ENCODE measurements at places on chromosomes 2 and 18.

GRCh38 chr18:79438898-79439627, 43.3 kb downstream of the NFATC1 start:
- no peak for DNase-seq

DNA sequence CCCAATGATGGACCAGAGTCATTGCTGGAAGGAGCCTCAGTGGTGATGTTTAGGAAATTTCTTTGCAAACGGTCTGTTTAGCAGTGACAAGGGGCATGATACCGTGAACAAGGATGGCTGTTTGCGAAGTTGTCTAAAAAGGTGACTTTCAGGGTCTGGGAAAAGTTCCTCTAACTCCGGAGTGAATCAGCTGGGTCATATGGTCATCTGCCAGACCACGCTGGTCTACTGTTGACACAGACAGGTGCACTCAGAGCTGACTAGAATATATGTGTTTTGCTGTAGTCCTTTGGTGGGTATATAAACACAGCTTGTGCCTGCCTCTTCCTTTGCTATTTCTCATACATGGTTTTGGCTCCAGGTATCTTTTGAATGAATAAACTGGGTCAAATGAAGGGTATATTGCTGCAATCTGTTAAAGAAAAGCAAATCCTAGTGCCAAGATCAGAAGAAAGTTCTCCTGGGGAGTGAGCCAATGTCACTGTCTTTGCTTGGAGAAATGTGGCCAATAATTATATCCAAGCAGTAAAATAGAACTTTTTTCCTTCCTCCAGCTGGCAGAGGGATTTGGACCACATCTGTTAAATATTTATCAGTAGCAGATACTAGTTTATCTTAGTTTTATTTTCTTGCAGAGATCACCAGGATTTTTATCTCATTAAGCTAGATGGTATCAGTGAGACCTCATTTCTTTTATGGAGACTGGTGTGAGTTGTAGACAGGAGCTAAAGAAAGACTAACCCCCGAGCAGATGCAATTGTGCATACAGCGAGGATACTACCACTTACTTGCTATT, 286.0 kb downstream of the TRIB2 start:
- DNase-seq: no peak

- DNase-seq: no peak
These were observed 17.8 kb upstream of the KCNK3 start for GRCh38 chr2:26674771-26675170.

DNA sequence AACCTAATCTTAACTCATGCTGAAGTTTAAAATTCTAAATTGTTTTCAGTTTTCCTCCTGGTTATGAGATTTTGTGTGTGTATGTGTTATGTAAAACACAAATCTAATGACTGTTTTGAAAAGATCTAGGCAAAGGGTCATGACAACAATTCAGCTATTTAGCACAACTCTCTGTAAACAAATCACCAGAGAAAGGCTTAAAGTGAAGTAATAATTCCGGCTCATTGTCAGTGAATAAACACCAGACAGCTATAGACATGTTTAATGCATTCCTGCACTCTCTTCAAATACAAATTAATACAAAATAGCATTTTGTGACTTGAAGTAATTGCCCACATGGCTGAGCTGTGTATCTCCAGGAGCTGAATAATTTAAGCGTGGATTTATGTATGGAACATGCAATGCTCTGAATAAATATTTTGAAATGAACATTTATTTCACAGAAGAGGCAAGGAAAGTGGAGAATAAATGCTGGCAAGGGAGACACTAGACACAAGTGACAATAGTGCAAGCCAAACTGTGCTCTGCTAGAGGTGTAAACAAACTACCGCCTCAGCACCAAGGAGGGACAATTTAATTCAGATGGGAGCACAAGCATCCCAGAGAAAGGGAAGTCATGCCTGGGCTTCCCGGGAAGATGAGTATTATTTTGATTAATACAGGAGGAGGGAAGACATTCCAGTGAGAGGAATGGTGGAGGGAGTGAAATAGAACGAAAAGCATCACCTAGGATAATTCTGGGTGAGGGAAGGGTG, 133.6 kb upstream of the XPO1 start:
- DNase-seq: no peak

DNA sequence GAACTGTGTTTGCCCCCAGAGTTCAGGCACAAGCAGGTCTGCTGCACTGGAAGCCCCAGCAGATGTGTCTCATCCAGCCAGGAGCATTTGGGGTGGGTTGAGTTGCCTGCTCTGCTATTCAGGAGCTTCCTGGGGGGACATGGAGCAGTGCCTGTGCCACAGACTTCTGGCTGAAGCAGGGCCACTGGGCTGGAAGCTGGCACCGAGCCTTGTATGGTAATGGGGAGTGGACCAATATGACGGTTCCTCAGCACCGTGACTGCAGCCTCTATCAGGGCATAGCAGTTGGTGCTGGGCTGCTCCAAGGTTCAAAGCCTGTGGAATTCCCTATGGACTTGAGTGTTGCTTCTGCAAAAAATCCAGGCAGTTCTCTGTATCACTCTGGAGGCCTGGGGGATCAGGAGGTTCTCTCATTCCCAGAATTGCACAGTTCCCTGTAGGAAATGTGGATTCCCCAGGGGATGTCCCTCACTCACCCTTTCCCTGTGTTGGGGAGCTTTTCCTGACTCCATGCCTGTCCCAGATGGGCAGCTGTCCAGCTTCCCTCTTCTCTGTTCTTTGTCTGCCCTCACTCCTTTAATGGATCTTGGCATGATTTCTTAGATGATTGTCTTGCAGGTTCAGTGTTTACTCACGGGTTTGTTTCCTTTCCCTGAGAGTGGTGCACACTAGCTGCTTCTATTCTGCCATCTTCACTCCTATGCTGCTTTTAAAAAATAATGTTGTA, 37.2 kb upstream of the THSD7B start:
- DNase-seq: no peak

GRCh38 chr2:218166791-218167190, at the start of gene CXCR1:
Gene CXCR1 (minus strand): TSS chr2:218166962. CDS start chr2:218165211, 1,751 bp downstream.
- no peak for DNase-seq

DNA sequence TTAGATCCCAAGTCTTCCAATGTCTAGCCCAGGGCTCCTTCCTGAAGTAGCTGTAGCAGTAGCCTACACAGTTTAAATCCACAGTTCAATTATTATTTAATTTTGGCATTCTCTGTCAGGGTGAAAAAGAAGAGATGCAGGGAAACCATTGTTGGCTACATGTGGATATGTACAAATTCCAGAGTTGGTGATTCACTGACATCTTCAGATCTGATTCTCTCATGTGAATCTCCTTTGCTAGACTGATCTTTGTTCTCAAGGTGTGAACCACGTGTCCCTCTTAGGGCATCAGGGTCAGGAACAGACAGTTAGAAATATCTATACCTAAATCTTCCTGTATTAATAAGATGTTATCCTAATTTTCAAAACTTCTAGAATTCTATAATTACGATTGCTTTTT, 36.7 kb downstream of the ADCYAP1 start:
- no peak for DNase-seq

GRCh38 chr2:173599821-173600359, 245.2 kb downstream of the CDCA7 start:
- no peak for DNase-seq

- DNase-seq: no peak
These were observed 5.3 kb downstream of the LHCGR start for GRCh38 chr2:48750128-48750739.

- DNase-seq: no peak
These were observed 28.3 kb upstream of the SLC40A1 start for GRCh38 chr2:189608795-189609422.

GRCh38 chr2:236661762-236662110, 92.1 kb downstream of the ACKR3 start:
- DNase-seq: no peak

GRCh38 chr2:25651066-25651465, 22.3 kb downstream of the DTNB start:
- DNase-seq: no peak

GRCh38 chr2:25821225-25822056, 56.8 kb downstream of the ASXL2 start:
- DNase-seq: no peak

GRCh38 chr2:224060783-224061482, 21.8 kb upstream of the SERPINE2 start:
- no peak for DNase-seq

- DNase-seq: no peak
These were observed 1.6 kb downstream of the SETBP1 start for GRCh38 chr18:44682201-44682870.

- DNase-seq: peak; percentile 20
These were observed 52.3 kb upstream of the ITGB6 start for GRCh38 chr2:160252278-160252887.

DNA sequence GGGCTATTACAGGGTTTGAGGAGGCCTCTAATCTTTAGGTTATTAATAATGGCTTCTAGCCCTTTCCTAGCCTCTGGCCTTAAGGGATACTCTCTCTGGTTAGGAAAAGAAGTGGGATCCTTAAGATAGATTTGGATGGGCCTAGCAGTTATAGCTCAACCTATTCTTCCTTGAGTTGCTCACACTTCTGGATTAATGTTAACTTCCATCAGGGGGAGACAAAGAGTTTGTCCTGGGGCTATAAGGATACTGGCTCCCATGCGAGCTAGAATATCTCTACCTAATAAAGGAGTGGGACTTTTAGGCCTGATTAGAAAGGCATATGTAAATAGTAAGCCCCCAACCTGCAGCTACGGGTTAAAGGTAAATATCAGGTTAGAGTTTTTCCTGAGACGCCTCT, 14.3 kb upstream of the PTH2R start:
- no peak for DNase-seq

DNA sequence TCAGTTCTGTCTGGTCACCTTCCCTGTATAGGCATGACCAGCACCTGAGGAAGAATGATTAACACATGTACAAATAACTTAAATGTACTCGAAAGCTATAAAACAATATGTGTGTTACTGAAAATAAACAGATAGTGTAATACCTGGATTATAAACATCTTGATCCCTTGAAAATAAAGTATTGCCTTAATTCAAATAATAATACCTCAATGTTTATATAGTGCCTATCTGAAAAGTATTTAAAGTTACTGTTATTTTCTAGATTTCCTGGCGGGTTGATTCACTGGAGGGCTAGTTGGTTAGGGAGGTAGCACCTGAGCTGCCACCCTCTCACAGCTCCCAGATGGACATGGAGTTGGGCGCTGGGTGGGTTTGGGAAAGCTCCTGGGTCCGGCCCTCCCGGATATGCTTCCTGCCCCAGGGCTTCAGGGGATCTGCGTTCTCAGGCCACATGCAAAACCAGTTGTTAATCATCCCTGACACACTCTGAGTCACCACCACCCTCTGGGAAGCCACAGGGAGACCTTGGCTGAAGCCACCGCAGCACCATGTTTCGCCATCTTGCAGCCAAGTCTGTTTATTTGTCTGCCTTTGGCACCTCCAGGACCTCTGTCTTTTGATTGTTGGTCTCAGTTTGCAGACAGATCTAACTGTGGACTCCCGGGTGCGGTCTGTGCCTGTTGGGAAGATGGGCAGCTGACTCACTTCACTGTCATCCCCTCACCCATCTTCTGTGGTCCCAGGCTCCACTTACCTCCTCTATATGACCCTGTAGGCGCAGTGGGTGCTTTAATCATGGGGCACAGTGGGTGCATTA, 35.3 kb downstream of the RAB31 start:
- DNase-seq: peak; percentile 86

DNA sequence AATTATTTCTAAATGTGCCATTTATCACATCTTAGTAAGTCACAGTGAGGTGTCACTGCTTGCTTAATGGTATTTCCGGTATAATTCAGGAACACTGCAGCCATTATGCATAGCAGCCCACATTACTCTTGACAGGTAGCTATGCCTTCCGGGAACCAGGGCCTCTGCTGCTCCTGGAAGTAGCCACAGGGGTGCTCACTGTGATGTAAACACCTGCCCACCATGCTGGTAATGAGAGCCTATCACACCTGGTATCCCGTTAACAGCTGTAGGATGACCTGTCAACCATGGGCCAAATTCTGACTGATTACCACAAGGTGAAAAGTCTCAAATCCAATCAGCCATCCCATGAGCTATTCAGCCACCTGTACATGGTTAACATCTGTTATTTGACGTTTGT, 647.0 kb upstream of the NXPH2 start:
- no peak for DNase-seq

DNA sequence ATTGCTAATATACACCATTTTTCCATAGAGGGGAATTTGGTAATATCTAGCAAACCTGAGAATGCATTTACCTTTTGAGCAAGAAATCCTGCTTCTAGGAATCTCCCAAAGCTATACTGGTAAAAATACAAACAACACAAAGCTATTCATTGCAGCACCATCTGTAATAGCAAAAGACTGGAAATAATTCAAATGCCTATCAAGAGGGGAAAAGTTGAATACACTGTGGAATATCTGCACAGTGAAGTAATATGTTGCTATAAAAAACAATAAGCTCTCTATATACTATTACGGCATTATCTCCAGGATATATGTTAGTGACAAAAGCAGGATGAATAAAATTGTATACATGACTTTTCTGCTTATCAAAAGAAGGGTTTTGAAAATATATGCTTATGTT, 112.3 kb upstream of the CHAC2 start:
- DNase-seq: no peak

- DNase-seq: no peak
These were observed 406.2 kb downstream of the SUCLG1 start for GRCh38 chr2:84052913-84053312.

DNA sequence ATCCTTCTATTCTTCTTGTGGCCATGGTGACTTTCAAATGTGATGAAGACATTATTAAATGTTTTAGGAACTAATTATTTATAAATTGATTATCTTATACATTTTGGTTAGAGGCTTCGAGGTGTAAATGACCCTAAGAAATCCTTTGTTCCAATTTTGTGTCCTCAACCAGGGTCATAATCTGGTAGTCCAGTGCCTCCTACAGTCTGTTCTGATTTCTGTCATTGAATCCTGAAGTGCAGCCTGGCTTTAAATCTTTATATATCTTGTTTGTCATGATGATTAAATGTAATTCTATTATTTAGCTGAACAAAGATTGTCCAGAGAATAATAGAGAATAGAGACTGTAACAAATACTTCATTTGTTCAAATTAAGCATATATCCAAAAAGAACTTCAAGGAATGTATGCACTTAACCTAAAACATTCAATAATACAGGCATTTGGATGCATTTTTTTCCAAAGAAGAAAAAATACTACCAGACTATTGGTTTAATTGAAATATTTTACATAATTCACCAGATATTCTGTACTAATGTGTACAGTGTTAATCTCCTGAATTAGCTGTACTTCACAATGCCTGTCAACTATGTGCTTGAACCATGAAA, 89.8 kb downstream of the PRPF40A start:
- DNase-seq: peak; percentile 32

GRCh38 chr2:239380831-239381708, 19.8 kb downstream of the HDAC4 start:
- DNase-seq: no peak

GRCh38 chr2:119282996-119283511, 59.4 kb downstream of the STEAP3 start:
- no peak for DNase-seq

DNA sequence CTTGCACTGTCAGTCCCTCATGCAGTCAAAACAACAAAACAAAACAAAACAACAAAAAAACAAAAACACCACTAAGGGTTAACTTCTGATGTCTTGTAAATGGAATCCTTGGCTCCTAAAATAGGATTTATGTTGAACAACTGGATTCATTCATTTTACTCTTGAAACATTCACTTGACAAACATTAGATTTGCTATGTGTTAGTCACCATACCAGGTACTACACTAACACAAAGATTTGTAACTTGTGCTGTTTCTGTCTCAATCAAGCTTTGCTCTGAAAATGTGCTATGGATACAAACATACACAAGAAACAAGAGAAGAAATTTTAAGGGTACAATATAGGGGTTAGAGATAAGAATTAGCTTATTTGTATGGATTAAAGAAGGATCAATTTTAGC, 812.8 kb downstream of the LRP1B start:
- DNase-seq: no peak
